Stimulated activated CD4-positive, alpha-beta T cell treated with anti-CD3 and anti-CD28 coated beads, Interleukin-4, amount 100 ng/mL, for 24 hours (primary cell): ENCODE measurements at places on chromosomes 4 and X.

DNA sequence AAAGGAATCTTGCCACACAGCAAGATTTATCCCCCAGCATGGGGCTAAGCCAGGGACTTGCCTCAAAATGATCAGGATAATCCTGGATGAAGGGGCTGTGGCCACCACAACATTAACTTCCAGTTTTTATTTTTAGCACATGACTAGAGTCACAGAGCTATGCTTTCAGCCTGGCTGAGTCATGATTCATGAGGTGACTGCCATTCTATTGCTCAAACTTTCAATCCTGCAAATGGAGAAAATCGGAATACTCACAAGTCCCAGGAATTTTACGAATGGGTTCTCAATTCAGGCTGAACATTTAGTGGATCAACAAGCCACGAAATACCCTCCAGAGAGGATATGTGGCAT is 70.7 kb upstream of the HPGD start:
- no peak for DNase-seq

DNA sequence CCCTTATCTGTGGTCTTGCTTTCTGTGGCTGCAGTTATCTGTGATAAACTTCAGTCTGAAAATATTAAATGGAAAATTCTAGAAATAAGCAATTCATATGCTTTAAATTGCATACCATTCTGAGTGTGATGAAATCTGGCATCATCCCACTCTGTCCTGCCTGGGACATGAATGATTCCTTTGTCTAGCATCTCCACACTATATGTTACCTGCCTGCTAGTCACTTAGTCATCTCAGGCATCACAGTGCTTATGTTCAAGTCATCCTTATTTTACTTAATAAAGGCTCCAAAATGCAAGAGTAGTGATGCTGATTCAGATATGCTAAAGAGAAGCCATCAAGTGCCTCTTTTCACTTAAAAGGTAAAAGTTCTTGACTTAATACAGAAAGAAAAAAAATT is 14.3 kb upstream of the RAB9B start:
- DNase-seq, result no peak

DNA sequence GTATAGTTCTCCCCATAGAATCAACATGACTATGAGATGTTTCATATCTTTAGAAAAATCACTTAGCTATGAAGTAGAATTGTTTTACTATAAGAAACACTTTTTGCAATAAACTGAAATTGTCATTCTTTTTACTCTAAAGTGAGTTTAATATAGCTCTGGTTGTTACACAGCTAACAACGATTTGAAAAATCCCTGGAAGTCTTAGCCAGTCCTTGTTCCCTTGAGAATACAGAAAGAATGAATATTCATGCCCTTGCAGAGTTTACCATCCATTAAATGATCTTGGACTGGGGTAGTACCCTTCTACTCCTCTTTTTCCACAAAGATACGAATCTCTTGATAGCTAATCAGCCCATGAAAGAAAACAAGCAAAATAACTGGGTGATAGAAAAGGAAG is 141.8 kb downstream of the JADE1 start:
- no peak for DNase-seq

DNA sequence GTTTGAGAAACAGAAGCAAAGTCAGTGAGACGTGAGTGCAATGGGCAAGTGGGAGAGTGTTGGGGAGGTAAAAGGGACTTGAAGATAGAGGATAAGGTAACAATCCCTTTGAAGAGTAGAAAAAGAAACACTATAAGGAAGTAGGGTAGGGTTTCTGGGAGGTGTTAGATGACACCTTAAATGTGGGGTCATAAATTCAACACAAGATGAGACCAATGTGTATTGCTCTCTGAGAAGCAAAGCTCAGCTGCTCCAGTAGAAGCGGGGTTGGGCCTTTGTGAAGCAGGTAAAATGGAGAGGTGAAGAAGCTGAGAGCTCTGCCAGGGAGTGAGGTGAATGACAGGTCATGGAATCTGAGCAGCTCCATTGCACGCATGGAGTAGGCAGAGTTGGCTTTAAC is 85.3 kb downstream of the REELD1 start:
- no peak for DNase-seq

DNA sequence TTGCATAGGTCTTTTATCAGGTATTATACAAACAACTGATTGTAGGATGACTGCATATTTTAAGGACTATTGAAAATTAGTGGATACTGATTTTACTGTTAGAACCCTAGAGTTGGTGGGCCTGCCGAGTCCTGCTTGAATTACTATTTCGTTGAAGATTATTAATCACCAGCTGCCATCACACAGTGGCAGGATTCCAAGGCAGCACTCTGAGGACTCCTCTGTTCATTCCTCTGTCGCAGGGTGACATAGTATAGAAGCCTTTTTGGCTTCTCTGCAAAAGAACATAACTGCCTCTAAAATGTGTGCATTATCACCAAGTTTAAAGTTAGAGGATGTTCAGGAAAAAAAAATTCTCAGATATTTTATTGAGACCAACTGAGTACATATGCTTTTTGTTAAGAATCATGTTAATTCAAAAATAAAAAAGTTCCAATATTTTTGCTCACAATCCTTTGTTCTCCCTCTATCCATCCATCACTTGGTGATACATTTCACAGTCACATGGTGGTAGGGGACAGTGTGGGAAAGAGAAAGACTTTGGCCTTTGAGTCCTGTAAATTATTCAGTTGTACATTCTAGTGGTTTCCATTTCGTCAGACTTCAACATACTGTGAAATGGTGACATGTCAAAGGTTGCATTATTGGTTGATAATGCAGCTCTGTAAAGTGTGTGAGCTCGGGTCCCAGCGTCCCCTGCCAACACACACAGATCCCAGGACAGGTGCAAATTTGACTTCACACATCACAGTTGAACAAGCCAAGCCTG is 332.5 kb downstream of the GRID2 start:
- DNase-seq, result no peak

DNA sequence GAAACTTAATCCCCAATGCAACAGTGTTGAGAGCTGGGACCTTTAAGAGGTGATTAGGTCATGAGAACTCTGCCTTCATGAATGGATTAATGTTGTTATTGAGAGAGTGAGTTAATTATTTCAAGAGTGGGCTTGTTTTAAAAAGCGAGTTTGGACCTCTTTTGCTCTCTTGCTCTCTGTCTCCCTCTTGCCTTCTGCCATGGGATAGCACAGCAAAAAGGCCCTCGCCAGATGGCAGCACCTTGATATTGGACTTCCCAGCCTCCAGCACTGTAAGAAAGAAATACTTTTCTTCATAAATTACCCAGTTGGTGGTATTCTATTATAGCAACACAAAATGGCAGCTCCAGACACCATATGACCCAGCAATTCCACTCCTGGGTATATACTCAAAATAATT is 7.0 kb upstream of the ATP6AP2 start:
- DNase-seq, result peak; percentile 24

DNA sequence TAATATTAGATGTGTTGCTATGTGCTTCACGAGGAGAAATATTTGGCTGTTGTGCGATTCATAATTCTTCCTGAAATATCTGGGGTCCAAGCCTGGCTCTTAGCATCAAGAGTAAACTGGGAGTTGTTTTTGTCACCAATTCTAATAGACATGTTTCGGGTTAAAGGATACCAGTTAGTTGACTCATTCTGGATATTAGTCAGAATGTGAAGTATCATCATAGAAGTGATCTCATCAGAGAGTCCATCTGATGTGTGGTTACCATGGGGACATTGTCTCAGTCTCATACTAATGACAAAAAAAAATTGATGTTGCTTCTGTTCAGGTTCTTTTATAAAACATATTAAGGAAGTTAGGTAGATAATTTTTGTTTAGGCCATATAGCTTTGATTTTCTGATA is 57.2 kb upstream of the MTMR1 start:
- DNase-seq, result no peak
